ENCODE measurements at places on chromosomes 16 and 17.

GRCh38 chr17:72191921-72192799 lies 71.3 kb downstream of the SOX9 start:
- no peak for DNase-seq

DNA sequence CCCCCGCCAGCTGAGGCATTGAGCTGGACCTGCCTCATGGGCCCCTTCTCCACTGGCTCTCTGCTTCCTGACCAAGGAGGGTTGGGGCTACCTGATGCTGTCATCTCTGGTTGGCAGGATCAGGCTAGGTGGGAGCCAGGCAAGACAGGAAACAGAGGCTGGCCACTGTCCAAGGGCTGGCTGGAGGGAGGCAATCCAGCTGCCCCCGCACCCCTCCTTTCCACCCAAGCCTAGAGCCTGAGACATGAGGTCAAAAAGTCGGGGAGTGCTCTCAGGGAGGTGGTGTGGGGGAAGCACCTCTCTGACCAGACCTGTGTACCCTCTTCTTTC lies 14.5 kb downstream of the NGFR start:
- no peak for DNase-seq

DNA sequence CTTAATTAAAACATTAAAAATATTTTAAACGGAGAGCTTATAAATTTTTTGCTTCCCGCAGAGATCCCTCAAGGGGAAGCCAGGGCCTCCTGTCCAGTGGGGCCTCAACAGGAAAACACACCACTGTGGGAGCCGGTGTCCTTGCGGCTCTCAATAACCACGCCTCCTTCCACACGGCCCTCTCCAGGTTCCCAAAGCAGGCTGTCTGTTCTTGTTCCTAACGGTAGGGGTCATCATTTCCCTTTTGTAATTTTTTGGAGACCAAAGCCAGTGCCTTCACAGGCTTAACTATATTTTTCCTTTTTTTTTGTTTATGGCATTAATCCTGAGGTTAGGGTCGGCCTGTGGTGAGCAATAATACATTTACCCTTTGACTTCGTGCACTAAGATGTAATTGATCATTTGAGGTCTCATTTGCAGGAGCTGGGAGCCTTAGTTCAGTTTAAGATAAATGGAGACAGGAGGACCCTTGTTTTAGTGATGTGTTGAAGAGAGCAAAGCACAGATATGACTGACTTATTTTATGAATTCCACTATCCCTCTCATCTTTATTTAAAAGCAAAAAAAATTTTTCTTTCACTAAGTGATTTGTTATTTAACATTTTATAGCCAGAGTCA lies 77.5 kb upstream of the N4BP1 start:
- DNase-seq: no peak

DNA sequence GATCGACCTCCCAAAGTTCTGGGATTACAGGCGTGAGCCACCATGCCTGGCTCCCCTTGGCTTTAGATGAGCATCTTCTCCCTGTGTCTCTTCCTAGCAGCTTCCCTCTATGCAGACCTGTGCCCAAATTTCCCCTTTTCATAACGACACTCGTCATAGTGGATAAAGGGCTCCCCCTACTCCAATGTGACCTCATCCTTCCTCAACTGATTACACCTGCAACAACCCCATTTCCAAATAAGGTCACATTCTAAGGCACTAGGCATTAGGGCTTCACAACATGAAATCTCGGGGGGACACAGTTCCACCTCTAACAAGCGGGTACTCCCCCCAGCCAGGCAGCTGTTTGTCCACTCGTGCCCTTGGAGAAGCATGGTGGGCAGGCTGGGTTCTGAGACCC lies 10.3 kb downstream of the KIF19 start:
- no peak for DNase-seq

- DNase-seq: no peak
Measured at GRCh38 chr16:85836706-85837582, 37.4 kb downstream of the COX4I1 start.

DNA sequence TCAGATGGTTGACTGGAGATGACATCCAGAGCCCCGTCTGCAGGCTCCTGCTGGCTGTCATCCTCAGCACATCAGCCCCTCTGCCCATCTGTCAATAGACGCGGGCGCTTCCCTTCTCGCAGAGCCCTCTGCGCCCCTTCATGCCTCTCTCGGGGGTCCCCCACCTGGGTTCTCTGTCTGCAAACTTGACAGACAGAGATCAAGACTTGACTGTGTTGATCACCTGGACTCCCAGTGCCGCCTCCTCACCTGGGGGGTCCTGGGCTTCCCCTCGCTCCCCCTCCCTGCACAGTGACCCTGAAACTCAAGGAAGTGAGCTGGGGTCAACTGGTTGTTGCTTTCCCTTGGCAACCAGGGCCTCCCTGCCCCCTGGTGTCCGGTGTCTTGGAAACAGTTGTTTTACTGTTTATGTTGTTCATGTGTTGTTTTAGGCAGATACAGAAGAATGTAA lies 31.9 kb downstream of the RNF213 start:
- no peak for DNase-seq

GRCh38 chr17:15403276-15403939 lies 62.0 kb upstream of the TEKT3 start:
- no peak for DNase-seq

DNA sequence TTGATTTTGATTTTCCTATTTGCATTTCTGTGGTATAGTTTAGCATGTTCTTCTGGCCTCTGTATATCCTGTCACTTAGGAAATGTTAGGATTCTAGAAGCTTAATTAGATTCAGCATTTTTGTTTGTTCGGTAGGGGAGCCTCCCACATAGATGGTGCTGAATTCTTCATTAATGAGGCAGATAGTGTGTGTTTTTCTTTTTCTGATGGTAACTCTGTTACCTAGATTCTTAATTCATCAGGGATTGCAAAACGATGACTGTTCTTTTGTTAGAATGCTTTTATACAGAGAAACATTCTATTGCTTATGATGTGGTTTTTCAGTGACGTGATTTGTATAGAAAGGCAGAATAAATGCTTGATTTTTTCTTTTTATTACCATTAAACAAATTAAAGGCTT lies 19.0 kb downstream of the BANP start:
- DNase-seq: no peak

DNA sequence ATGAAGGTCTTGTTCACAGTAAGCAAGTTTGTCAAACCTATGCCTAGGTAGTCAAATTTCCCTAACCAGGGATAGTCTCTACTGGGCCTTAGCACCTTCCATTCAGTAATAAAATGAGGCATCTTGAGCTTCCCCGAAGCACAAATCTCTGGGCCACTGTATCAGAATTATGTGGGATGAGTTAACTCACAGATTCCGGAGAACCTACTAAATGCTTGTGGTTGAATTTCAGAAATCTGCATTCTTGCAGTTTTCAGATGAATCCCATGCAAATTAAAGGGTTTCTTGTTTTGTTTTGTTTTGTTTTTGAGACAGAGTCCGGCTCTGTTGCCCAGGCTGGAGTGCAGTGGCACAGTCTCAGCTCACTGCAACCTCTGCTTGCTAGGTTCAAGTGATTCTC lies 478.8 kb upstream of the HSBP1 start:
- no peak for DNase-seq

- no peak for DNase-seq
Measured at GRCh38 chr17:10574324-10574723, 24.9 kb upstream of the MYH2 start.

- DNase-seq: no peak
Measured at GRCh38 chr16:10619271-10619849, 39.0 kb upstream of the EMP2 start.

DNA sequence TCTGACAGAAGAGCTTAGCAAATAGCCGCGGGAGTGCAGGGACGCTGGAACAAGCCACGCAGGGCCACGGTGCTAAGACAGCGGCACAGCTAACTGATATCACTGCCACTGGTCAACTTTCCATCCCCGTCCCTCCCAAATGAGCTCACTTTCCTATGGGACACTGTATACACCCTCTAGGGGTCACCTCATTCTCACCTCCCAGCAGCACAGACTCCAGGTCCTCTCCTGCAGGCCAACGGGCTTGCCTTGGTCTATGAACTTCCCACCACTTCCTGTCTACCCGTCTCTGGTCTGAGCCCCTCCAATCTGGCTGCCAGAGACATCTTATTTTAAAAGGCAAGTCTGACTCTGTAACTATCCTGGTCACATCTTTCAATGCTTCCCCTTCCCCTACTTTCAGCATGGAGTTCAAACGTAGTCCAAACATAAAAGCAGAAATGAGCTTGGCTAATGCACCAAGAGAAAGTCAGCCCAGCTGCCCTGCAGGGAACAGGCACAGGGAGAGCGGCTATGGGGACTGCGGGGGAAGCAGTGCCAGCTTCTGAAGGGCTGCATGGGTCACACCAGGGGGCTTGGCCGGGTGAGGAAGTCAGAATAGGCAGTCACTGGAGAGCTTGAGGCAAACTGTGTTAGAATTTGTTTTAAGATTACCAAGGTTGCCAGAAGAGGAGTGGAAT lies 26.3 kb upstream of the SLC38A8 start:
- no peak for DNase-seq

DNA sequence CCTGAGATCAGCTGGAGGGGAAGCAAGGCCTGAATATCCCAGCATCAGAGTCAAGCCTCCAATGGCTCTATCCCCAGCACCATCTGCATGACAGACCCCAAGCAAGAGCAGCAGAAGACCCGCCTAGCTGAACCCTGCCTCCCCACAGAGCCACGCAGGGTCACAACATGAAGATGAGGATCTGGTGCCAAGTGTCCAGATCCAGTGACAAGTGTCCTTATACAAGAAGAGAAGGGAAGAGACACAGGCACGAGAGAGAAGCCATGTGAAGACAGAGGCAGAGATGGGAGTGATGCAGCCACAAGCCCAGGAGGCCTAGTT lies 28.9 kb downstream of the TNFRSF13B start:
- DNase-seq: no peak

DNA sequence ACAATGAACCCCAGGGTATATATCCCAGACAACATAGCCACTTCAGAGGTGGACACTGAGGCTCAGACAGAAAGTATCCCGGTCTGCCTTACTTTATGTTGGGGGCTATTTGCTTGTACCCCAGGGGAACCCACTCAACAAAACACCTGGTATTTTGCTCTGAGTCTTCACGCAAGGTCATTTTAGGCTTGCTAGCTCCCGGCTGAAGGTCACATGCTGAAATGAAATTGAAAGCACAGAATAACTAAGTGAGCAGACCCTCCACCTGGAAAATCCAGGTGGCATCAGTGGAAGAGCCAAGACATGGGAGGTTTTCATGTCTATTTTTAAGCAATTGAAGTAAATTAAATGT lies 4.1 kb upstream of the KDM8 start:
- DNase-seq: no peak

GRCh38 chr17:44004761-44005526 lies 522 bp downstream of the NAGS start:
- no peak for DNase-seq

GRCh38 chr16:54821731-54822130 lies 108.9 kb upstream of the IRX5 start:
- DNase-seq: no peak

- DNase-seq: no peak
Measured at GRCh38 chr17:17053446-17054379, 11.5 kb downstream of the MPRIP start.

DNA sequence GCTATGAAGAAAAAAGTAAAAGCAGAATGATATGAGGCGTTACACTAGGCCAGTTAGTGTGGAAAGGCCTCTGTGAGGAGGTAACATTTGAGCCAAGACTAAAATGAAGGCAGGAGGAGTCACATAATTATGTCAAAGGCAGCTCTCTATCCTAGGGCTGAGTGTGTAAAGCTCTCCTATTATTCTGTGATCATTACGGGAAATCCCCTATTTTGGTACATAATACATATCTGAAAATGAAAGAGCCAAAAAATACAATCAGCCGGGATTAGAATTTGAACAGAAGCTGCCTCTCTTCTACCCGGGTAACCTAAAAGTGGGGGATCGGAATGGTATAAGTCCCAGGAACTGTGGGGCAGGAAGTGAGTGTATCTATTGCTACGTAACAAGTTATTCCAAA lies 27.1 kb downstream of the HEATR3 start:
- no peak for DNase-seq

GRCh38 chr16:85395207-85395912 lies 217.8 kb upstream of the GSE1 start:
- DNase-seq: no peak

DNA sequence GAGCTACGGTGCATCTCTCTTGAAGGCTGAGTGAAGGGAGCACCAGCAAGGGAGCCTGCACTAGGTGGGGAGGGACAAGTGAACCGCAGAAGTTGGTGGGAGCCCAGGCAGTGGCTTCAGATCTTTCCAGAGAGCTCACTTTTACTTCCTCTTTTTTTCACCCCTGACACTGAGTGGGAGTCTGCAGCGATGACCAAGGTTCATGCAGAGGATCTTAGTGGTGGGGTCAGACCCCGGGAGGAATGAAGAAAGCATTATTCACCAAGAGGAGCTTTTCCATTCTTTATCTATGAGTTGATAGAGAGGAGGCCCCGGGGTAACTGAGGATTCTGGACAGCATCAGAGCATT lies 3.0 kb upstream of the CCL2 start:
- no peak for DNase-seq

DNA sequence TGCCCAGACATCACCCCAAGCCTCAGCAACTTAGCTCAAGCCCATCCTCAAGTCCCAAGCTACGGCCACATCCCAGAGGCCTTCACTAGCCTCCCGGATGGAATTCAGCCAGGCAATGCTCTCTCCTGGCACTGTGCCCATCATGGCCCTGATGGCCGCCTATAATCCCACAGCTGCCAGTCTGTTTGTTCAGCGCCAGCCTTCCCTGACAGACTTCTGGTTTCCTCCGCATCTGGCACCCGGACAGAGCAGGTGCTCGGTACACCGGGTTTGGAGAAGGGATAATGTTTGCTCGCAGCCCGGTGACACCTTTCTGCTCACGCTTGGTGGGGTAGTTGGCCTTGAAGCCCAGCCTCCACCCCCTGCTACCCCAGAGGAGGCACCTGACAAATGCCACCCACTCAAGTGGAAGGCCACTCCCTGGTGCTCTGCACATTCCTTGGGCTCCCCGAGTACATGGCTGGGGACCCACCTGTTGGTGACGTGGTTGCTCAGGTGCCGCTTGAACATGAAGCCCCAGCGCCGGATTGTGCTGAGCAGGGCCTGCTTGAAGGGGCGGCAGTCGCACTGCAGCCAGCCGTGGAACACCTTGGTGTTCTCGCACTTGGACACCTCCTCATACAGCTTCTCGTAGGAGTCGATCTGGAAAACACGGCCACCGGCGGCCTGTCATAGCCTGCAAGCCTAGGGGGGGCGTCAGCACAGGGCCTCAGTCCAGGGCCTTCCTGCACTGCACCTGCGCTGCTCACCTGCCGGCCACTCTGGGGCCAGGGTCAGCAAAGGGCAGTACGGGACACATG lies 47.1 kb downstream of the DNAH17 start:
- DNase-seq: no peak

- DNase-seq: peak; percentile 48
Measured at GRCh38 chr16:79278506-79278905, 322.0 kb downstream of the MAF start.

- DNase-seq: no peak
Measured at GRCh38 chr16:31451681-31452351, 7.5 kb upstream of the ARMC5 start.

DNA sequence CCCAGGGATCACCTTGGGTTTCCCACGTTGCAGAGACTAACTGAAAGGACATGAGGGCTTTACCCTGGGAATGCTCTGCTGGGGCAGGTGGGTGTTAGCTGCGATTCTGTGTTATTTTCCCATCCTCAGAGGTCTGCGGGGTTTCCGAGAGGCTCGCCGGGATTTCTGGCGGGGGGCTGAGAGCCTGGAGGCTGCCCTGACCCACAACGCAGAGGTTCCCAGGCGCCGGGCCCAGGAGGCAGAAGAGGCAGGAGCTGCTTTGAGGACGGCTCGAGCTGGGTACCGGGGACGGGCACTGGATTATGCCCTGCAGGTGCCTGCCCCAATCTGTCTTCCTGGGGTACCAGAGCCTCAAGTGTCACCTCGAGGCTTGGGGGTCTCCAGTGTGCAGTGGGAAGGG lies 6.9 kb downstream of the ACAP1 start:
- DNase-seq: no peak

- no peak for DNase-seq
Measured at GRCh38 chr16:58515871-58516767, 802 bp downstream of the SETD6 start.

All from activated T-helper 1 cell treated with anti-CD3 and anti-CD28 coated beads, Interleukin-2, amount 50 U/mL, for 16 hours (primary cell).